Naive thymus-derived CD4-positive, alpha-beta T cell (primary cell): ENCODE measurements at places on chromosomes 2 and 18. TPM values are rescaled to one million over a fixed set of nuclear protein-coding genes. Genes with fewer than 3 reads are reported as not detected.

Gene CIB4
- total RNA-seq = not detected in 2 replicates

Gene C2orf78
- not detected in 2 replicates for total RNA-seq

Gene KCMF1
- total RNA-seq = 60.6 TPM

Gene CCDC150
- total RNA-seq = 0.13 TPM

Gene CGREF1
- 0.54 TPM for total RNA-seq

Gene SLC4A3
- 0.19 TPM for total RNA-seq

Gene DTNA
- total RNA-seq = 0.31 TPM in 1 of 2 replicates, not detected in the other

Gene OTOS
- not detected for total RNA-seq

Gene PPP1R7
- total RNA-seq = 59.0 TPM

Gene SLC19A3
- not detected in 2 replicates for total RNA-seq

Gene DLGAP1
- total RNA-seq = 0.97 and 1.0 TPM in 2 replicates
